ENCODE measurements at places on chromosomes 16 and 17.

DNA sequence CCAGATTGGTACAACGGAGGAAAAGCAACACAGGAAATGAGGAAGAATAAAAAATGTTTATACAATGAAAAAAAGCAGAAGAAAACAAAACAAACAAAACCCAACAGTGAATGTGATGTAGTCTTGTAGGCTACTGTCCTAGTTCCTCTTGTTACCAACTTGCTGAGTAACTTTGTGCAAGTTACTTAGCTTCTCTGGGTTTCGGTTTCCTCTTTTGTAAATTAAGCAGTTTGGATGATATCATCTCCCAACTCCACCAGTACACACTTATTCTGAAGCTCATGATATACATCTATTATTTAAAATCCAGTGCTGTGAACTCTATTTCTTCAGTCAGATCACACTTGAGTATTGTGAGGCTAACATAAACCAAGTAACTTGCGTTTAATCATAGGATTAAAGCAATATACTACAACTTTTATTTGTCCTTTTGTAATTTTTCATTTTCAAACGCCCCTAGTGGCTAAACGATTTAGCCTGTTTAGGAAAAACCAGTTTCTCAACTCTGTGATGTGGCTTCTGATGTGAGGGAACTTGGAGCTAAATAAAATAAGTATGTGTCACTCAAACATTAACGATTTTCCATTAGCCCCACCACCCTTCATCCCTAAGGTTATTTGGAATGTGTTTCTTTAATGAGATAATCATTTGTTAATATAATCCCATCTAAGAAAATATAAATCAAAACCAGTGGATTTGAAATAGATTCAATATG is 1.4 kb upstream of the UNK start:
- DNase-seq = no peak

GRCh38 chr16:74051-74746 is 1.8 kb upstream of the RHBDF1 start:
- no peak for DNase-seq

- no peak for DNase-seq
Measured at GRCh38 chr17:82615084-82616020, 32.9 kb downstream of the WDR45B start.

DNA sequence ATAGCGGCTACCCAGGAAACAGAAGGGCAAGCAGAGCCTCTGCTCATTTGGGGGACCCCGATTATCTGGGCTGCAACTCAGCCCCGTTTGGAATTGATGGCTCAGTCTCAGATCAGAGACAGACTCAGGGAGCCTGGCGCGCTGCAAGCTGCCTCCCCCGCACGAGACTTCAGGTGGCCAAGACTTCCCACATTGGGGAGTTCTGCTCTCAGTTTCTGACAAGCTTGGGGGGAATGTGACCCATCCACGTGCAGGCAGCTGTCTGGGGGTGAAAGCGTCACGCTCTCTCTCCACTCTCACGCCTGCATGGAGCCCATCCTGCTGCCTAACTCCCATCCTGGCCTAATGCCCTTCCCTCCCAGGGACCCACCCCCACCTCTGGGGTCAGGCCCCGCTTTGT is 157.6 kb upstream of the GSE1 start:
- no peak for DNase-seq

GRCh38 chr17:78114831-78115723 is 13.5 kb downstream of the TMC6 start:
- no peak for DNase-seq

DNA sequence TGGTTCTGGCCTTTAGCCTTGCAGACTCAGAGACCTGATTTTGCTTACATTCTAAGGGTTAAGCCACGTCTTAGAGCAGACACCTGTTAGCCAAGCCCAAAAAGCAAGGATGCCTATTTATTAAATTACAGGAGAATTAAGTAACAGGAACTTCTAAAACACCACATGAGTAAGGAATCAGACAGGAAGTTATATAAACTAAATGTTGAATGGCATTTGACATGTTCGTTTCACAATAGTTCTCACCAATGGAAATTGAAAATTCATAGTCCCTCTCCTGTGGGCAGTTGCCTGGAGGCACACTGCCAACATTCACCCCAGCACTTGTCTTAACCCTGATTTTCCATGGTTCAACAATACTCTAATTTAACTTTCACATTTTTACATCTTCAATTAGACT is 9.0 kb downstream of the KRTAP9-7 start:
- no peak for DNase-seq

DNA sequence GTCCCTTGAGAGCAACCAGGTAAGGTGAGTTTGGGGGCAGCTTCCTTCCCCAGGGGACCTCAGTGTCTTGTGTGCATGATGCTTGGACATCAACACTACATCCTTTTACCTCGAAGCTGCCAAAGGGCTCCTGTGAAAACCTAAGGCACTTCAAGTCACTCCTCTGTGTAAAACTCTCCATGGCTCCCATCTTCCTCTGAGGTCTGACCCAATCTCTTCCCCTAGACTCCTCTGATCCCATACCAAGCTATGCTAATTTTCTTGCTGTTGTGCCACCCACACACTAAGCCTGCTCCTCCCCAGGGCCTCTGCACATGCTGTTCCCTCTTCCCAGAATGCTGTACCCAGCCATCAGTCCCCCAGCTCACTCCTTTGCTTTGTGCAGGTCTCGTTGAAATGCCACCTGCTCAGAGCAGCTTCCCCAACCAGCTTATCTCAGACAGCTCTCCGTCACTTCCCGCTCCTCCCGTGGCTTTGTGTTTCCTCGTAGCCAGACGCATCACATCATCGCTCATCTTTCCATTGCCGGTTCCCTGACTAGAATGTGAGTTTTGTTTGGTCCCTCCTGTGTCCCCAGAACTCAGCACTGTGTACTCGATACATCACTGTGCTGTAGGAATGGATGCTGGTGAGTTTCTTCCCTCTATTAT is 78.4 kb downstream of the CNGB1 start:
- DNase-seq = no peak

DNA sequence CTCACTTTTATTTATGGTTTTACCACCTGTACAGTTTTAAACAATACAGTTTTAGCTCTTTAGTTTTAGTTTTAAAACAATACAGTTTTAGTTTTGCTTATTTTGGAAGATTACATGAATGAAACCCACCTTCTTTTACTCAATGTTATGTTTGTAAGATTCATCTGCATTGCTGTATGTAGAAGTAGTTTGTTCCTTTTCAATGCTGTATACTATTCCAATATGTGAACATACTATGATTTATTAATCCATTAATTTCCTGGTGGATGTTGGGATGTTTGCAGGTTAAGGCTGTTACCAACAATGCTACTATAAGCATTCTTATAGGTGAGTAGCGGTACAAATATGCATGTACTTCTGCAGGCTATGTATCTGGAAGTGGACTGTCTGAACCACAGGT is 34.4 kb upstream of the ADGRG1 start:
- no peak for DNase-seq

GRCh38 chr16:48617711-48618148 is 7.8 kb upstream of the N4BP1 start:
- no peak for DNase-seq

DNA sequence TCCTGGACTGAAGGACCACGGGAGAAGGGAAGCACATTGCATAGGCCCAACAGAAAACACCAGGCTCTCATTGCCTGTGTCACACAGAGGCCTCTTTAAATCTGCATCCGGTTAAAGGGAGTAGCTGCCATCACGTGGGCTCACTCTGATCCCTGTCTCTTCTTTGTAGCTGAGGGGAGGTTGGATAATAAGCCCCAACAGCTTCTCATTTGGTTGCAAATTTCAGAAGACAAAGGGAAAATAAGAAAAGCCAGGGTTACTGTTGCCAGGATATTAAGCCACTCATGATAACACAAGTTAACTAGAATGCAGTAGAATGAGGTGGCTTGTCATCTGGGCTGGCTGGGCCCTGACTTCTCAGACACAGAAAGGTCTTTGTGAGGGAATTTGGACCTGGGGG is 325.1 kb upstream of the ERCC4 start:
- no peak for DNase-seq

- DNase-seq = no peak
Measured at GRCh38 chr16:58018803-58019202, 6.8 kb upstream of the MMP15 start.

- DNase-seq = no peak
Measured at GRCh38 chr16:53129281-53130158, 74.7 kb downstream of the CHD9 start.

- DNase-seq = no peak
Measured at GRCh38 chr17:73867056-73867455, 222.8 kb upstream of the SDK2 start.

All from activated T-helper 1 cell treated with Interleukin-2 at 50 U/mL for 16 hours (primary cell).